NCI-H524 (cell line): ENCODE measurements at places on chromosomes 3 and 15.

GRCh38 chr3:31621314-31621713 lies 88.6 kb downstream of the STT3B start:
- no peak for DNase-seq

- DNase-seq: no peak
Measured at GRCh38 chr3:187913617-187914033, 168.4 kb upstream of the BCL6 start.

DNA sequence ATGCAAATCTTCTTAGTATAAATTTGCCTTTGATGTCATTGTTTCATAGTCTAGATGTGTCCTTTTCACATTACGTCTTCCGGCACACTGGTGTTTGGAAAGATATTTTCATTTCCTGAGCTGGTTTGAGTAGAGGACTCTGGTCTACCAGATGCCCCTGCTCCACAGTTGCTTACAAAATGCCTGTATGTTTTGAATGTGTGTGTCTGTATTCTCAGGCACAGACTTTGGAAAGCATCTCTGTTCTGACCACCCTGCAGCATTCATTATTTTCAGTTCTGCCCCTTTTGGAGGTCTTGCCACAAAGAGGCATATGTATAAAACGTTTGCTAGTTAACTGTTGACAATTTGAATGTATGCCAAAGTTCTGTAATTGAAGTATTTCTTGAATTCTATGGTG lies 236.0 kb upstream of the GOLIM4 start:
- no peak for DNase-seq

- peak; percentile 69 for DNase-seq
Measured at GRCh38 chr3:176814285-176814684, 383.0 kb downstream of the TBL1XR1 start.

DNA sequence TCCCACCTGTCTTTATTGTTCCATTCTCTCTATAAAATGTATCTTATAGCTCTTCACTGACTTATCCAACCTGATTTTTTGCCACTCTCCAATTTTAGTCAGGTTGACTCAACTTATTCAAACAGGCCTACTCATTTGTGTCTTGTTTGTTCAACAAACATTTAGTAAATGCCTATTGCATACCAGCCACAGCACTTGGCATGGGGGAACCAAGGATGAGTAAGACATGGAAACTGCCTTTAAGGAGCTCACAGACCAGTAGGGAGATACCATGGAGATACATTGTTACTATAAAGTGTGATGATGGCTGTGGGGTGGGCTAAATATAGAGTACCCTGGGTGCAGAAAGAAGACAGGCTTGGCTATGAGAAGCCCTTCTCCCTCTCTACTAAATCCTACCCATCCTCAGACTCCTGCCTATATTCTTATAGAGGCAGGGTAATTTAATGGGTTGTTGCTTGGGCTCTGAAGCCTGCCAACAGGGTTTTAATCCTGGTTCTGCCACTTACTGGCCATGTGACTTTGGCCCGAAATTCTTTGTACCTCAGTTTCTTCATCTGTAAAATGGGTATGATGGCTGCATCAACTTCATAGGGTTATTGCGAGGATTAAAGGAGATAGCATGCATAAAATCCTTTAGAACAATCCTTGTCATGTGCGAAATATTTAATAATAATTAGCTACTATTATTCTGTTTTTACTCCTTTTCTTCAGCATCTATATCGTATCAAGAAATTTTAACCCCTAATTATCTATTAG lies 348.5 kb upstream of the UMPS start:
- no peak for DNase-seq

DNA sequence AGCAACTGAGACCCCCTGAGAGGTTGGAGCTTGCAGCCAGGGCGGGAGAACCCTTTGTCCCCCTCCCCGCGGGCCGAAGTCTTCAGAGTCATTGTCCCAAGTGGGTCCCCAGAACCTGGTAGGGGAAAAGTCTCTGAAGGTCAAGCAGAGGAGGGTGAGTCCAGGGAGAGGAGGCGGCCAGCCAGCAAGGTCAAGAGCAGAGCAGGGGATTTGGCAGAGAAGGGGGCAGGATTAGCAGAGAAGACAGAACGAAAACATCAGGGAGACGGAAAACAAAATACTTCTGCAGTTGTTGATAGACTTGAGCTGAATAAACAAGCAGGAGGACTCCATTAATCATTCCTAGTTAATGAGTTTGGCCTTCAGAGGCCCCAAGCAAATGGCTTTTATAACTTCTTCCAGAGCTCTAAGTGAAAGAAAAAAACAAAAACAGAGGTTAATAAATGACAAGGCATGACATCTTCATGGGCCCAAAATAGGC lies 66.7 kb downstream of the GRIP2 start:
- DNase-seq: no peak

DNA sequence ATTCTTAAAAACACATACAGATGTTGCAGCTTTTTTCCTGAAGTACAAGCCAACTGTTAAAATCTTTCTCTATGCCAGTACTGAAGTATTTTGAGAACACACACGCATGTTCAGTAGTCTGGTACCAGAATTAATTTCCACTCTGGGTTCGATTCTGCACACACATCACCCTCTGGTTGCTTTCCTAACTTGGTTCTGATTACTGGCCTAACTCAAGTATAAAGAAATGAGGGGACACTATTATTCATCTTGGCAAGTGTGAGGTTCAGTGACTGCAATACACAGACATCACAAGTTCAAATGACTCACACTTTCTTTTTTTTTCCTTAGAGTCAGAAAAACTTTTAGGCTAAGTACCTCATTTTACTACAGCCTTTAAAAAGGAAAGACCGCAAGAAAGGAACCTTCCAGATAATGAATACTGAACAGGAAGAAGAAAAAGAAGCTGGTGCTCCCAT lies 37.4 kb upstream of the LDHAL6B start:
- DNase-seq: no peak

GRCh38 chr3:36210840-36211651 lies 169.3 kb upstream of the STAC start:
- DNase-seq: no peak

DNA sequence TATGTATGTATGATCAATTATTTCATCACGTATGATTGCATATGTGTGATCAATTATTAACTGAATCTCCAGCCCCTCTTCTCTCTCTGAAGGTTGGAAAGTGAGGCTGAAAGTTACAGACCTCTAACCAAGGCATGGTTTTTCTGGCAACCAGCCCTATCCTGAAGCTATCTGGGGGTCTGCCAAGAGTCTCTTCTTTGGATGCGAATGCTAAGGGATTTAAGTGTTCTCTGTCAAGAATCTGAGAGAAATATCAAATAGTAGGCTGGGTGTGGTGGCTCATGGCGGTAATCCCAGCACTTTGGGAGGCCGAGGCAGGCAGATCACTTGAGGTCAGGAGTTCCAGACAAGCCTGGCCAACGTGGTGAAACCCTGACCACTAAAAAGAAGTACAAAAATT lies 8.1 kb downstream of the NKTR start:
- DNase-seq: no peak

GRCh38 chr15:69154684-69155083 lies 5.8 kb upstream of the GLCE start:
- no peak for DNase-seq

GRCh38 chr15:52615302-52615701 lies 46.5 kb upstream of the ARPP19 start:
- DNase-seq: no peak

- DNase-seq: no peak
Measured at GRCh38 chr3:182261041-182261440, 532.3 kb upstream of the ATP11B start.

DNA sequence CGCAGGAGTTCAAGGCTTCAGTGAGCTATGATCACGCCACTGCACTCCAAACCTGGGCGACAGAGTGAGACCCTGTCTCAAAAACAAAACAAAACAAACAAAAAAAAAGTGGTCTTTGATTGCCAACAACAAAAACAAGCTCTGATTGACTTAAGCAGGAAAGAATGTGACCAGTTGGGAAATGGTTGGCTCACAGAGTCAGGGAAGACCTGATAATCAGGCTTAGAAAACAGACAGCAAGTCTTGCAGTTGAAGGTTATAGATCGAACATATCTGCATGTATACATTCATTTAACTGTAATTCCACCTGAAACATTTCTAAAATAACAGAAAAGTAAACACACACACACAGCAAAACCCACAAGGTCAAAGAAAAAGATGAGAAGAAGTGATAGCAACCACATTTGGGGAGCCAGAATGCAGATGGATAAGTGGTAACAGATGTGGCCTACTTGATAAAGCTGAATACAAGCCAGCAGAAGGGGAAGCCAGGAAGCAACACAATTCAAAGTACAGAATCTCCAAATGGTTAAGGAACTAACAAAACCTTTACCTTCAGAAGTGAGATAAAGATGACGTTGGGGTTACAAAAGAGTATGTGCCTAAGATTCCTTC lies 699.9 kb upstream of the ZNF385D start:
- peak; percentile 80 for DNase-seq

GRCh38 chr3:157541506-157542236 lies 38.5 kb upstream of the VEPH1 start:
- DNase-seq: no peak

GRCh38 chr15:75327005-75327404 lies 8.9 kb upstream of the COMMD4 start:
- no peak for DNase-seq

DNA sequence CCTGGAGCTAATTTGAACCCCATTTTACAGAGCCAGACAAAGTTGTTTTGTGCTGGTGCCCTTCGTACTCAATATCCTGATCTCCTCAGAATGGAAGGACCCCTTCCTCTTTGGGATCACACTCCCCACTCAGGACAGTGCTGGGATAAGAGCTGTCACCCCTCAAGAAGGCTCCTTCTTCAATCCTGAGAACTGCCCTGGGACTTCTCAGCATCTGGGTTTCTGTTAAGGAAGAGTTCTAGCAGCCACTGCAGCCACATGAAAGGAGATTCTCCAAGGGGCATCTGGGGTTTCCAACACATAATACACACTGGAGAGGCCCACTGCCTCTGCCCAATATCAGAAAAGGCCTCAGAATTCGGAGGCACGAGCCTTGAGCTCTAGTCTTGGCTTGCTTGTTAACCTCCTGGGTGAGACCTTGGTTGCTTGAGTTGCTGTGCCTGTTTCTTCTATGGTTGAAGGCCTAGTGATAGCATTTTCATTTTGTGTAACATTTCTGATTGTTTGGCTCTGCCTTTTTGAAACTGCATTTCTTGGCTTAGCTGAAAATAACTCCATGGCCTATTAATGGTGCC lies 78.8 kb upstream of the NMNAT3 start:
- DNase-seq: no peak

DNA sequence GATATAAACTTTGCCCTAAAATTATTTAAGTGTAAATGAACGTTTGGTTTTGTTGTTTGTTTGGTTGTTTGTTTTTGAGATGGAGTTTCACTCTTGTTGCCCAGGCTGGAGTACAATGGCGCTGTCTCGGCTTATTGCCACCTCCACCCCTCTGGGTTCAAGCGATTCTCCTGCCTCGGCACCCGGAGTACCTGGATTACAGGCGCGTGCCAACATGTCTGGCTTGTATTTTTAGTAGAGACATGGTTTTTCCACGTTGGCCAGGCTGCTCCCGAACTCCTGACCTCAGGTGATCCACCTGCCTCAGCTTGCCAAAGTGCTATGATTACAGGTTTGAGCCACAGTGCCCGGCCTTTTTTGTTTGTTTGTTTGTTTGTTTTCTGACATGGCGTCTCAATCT lies 87.9 kb upstream of the CHD2 start:
- DNase-seq: no peak

GRCh38 chr3:187708696-187709095 lies 6.3 kb upstream of the RTP2 start:
- no peak for DNase-seq
